RKO (cell line): ENCODE measurements at places on chromosomes 7 and 10.

- DNase-seq = no peak
Observed at GRCh38 chr7:39594988-39595620, 28.3 kb upstream of the RALA start.

GRCh38 chr10:6103591-6103990 lies 14.8 kb downstream of the RBM17 start:
- no peak for DNase-seq

DNA sequence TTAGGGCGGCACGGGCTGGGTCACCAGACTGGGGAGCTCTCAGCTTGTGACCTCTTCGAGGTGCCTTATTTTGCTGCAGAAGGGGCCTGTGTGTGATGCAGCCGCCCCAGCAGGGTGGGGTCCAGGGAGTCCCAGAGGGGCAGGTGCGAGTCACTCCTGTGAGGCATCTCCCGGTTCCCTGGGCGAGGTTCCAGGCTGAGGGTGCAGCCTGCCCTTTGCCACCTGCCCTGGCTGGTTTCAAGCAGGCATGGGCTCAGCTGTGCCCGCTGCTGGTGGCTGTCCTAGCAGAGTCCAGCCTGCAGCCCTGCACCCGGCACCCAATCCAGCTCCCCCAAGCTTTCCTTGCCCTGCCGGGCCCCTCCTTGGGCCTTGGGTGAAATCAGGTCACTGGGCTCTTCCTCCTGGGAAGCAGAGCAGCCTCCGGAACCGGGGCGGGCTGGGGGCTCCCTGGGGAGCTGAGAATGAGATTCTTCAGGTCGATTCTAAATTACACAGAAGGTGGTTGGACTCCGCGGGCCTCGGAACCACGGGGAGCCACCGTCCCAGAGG lies 64.8 kb downstream of the PWWP2B start:
- DNase-seq = no peak

- DNase-seq = no peak
Observed at GRCh38 chr10:118072840-118073239, 26.1 kb upstream of the RAB11FIP2 start.

DNA sequence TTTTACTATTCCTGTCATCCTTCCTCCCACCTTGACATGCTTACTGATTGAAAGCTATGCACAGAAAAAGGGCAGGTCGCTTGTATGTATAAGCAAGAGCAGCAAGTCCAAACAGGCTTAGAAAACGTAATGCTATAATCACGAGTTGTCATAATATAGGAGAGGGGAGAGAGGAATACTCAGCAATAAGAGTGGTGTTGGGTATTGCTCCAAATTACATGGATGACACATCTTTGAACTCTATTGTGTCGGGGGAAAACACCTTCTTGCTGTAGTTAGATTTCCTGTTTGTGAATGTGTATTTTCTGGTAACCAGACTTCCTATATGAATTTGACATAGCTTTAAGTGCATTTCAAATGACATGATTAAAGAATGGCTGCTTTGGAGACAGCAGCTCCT lies 7.5 kb downstream of the MET start:
- no peak for DNase-seq

- DNase-seq = no peak
Observed at GRCh38 chr7:92131093-92131492, 3.2 kb downstream of the CYP51A1 start.

DNA sequence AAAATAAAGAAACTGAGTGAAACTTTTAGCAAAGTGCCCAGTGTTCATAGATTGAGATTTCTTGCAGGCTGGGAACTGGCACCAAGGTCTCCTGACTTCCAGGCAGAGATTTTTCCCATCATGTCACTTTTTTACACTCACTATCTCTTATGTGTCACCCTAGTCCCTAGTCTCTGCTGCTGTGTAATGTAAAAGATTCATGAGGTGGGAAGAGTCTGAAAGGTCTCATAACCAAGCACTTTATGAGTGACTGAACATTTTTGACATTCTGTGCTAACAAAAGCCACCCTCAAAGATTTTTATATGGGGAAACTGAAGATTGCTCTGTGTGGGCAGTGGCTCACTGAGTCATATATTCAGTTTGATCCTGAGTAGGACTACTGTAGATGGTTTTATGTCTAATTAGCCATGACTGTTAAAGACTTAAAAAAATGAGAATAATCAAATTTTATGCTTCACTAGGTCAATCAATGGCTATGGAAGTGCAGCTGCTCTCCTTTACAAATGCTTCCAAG lies 900.3 kb upstream of the SORCS1 start:
- DNase-seq = no peak

- DNase-seq = no peak
Observed at GRCh38 chr7:17298840-17299482, 509 bp downstream of the AHR start.

DNA sequence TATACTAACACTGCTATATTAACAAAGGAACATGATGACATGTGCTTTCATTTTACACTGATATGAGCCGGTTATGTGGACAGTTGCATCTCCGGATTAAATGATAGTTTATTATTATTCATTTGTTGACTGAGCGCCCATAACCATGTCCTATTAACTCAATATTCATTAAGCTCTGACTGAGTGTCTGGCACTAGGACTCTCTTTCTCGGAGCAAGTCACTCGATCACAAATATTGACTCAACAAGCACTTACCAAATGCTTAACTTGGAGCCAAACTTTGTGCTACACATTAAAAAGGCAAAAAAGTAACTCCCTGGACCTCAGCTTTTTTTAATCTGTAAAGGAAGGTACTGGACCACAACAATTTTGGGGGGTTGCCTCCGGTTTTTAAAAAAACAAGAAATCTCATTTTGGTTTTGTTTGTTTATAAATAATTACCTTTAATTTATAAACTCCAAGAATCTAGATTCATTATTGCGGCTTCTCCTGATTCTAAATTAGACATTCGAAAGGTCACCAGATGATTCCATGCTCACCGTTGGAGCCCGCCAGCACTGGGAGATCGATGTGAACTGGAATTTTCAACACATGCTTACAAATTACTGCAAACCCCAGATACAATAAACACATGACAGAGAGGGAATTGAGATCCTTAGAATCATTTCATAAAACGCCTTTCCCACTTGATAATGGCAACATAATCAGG lies 8.9 kb upstream of the LYZL1 start:
- DNase-seq = no peak

GRCh38 chr7:90816511-90817142 lies 220.5 kb downstream of the CDK14 start:
- DNase-seq = peak; percentile 90
